Fibroblast of the aortic adventitia (primary cell): ENCODE measurements at places on chromosomes 6 and 20.

DNA sequence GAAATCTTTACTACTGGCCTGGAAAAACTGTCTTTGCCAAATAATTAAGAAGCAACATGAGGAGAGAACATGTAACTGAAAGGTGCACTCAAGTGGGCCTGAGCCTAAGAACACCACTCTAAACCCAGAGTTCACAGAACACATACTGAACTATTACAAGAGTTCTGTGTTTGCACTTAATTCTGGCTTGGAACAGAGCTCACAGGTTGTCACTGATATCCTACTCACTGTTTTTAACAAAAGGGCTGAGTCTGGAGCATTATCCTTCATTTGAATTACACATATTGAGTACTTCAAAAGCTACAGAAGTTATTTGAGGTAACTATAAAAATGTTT lies 164.7 kb downstream of the OGFRL1 start:
- DNase-seq = no peak

DNA sequence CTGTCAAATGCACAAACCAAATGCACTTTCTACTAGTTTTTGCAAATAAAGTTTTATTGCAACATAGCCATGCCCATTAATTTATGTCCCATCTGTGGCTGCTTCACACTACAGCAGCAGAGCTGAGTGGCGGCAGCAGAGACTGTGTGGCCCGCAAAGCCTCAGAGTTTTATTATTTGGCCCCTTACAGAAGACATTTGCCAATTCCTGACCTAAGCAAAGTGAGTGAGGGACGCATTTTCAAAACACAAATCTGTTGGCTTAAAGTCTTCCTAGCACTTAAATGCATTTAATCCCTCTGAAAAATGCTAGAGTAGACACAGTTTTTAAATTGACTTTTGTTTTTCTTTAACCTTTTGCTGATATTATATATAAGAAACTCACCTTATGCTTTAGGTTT lies 126.4 kb downstream of the PHACTR3 start:
- DNase-seq = no peak

- DNase-seq = peak; percentile 71
Measured at GRCh38 chr6:161407581-161407980, 133.7 kb upstream of the AGPAT4 start.

DNA sequence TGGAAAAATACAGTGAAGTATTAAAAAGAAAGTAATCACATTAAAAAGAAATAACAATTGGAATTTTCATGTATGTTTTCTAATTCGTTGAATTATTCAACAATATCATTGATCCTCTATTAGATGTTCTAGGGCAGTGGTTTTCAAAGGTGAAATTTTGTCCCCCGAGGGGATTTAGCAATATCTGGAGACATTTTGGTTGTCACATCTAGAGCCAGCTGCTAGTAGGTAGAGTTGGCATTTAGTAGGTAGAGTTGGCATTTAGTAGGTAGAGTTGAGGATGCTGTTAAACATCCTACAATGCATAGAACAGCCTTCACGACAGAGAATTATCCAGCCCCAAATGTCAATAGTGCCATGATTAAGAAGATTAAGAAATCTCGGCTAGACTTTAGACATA lies 173.7 kb downstream of the BCAS1 start:
- no peak for DNase-seq

GRCh38 chr6:149414009-149414408 lies 13.9 kb downstream of the SUMO4 start:
- DNase-seq = no peak
